Astrocyte (in vitro differentiated cells and primary cell): ENCODE measurements at places on chromosomes 1 and 21.

GRCh38 chr1:87394982-87395381 is 66.3 kb downstream of the LMO4 start:
- DNase-seq = no peak

DNA sequence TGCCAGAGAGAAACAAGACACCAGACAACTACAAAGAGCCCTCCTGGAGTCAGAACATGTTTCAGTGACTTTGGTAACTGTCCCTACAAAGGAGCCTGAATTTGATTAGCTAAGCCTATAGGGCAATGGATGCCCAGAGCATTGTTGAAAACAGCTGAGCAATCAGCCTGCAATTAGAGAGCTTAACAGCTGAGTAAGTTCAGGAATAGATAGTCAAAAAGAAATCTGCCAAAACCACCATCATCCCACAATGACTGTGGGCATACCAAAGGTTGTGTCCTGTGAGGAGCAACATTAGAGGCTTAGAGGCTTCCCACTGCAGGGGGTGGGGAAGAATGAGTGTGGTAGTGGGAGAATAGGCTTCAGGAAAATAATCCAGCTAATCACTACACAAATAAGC is 32.1 kb downstream of the SH3BP5L start:
- DNase-seq = no peak

DNA sequence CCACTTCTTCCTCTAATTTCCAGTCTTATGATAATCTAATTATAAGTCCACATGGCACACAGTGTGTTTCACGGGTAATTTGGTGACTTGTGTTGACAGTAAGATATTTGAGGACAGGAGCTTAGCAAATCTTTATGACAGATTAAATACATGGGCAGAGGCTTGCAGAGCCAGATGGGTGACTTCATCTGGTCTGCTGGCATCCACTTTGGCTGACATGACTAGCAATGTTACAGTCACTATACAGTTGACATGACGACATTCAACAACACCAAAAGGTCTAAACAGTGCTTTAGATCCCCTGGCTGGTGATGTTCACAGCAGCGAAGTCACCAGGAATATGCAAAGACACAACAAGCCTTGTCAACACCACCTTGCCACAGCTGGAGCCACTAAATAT is 147.2 kb downstream of the ETS2 start:
- DNase-seq = no peak

GRCh38 chr1:84615790-84616189 is 41.5 kb upstream of the CTBS start:
- no peak for DNase-seq

DNA sequence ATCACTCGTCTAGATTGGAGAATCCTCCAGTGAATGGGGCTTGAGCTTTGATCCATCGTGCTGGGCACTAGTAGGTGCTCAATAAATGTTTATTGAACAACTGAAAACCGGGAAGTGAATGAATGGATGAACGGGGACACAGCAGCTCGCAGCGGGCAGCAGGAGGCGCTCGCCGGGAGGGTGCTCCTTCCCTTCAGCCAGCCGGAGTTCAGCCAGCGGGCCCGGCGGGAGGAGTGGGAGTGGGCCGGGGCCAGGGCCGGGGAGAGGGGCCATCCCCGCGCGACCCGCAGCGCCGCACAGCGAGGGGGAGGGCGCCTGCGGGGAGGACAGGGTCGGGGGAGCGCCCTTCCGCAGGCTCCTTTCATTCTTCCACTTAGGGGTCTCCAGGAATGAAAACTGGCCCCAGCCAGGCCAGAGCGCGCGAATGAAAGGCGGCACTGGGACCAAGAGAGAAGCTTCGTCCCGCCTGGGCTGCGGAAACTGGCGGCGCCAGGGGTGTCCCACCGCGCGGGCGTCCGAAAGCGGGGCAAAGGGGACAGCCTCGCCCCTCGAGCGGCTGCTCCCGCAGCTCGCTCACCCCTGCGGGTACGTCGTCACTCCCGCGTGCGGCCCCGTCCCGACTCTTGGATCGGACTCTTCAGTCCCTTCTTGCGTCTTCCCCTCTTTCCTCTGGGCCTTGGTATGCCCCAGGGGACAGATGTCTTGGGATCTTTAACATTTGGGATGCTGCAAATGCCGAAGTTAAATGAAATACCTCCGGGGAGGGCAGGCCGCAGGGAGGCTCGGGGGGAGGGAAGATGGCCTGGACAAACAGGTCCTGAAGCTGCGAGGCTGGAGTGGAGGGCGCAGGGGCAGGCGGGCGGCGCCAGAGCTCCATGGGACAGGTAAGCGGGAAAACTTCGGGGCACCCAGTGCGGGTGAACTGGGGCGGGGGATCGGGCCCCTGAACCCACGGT is 3.6 kb upstream of the INAVA start:
- peak; percentile 27 for DNase-seq

GRCh38 chr1:8396786-8397406 is 79.0 kb downstream of the SLC45A1 start:
- peak; percentile 100 for DNase-seq

GRCh38 chr1:67440339-67440738 is 10.1 kb upstream of the SERBP1 start:
- no peak for DNase-seq

GRCh38 chr1:116824631-116825206 is 70.5 kb downstream of the CD2 start:
- DNase-seq = no peak

DNA sequence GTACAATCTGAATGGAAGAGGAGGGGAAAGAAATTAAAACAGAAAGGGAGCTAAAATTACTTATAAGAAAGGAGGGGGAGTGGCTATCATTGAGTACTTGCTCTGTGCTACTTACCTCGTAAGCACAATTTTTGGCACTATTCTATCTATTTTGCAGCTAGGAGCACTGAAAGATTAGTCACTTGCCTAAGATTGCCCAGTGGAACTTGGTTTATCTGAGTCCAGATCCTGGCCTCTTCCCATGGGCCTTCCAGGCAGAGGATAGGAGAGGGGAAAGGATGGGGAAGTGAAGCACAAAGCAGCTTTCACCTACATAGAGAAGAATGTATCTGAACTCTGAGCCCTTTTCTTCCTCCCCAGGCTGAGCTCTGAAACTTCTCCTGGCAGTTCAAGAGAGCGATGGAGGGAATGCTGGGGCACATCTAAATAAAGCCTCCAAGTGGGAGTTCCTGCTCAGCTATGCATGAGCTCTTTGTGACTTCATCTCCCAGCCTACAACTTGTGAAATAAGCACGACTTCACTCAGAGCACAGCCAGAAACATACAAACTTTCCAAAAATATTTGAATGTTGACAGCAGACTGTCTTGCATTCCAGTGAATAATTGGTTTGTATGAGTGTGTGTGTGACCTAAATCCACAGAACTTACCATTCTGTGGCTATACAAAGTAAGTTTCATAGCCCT is 29.4 kb downstream of the HMGB4 start:
- DNase-seq = peak; percentile 84

DNA sequence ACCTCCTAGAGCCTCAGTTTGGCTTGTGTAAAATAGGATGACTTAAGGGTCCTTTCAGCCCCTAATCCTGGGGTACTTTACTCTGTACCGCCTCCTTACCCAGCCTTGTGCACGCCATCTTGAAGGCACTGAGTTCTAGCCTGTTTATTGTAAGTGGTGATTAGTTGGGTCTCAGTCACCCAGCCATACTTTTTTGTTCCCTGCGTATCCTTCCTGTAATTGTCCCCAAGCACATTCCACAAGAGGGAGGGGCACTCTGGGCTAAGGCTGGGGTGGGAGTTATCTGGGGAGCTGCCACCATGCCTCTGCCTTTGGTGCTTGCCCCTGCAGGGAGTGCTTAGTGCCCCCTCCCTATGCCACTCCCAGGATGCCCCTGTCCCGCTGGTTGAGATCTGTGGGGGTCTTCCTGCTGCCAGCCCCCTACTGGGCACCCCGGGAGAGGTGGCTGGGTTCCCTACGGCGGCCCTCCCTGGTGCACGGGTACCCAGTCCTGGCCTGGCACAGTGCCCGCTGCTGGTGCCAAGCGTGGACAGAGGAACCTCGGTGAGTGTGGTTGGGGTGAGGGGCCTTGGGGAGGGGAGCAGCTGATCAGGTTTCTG is 856 bp downstream of the FDPS start:
- no peak for DNase-seq

DNA sequence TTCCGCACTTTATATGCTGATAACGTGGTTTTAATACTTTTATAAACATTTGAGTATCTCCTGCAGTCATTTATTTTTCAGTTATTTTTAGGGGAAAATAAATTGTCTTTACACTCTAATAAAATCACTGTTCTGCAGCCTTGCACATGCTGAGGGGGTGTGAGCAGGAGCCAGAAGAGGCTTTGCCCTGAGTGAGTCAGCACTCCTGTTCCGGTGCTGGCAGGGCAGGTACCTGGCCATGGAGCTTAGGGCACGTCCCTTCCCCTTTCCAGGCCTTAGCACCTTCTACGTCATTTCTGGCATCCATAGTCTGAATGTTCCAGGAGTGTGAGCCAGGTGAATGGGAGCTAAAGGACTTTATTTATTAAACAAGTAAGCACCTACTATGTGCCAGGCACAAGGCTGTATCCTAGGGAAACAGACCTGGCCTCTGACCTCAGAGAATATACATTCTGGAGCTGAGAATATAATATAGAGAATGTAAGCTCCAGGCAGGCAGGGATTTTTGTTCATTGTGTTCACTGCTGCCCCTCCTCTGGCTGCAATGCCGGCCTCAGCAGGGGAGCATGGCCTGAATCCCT is 402.9 kb downstream of the PTPRU start:
- no peak for DNase-seq

DNA sequence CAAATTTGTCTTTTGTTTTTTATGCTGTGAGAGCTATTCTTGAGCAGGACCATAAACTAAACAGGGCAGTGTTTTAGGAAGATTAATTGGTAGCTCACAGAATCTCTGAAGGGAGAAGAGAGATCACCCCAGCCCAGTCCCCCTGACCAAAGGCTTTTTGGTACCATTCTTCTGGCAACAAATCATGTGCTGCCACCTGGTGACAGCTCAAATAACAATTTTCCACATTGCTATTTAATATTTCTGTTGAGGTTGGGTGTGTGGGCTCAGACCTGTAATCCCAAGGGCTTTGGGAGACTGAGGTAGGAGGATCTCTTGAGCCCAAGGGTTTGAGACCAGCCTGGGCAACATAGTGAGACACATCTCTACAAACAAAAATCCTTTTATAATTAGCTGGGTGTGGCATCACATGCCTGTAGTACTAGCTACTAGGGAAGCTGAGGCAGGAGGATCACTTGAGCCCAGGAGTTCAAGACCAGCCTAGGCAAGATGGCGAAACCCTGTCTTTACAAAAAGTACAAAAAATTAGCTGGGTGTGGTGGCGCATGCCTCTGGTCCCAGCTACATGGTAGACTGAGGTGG is 2.2 kb upstream of the TESK2 start:
- no peak for DNase-seq

DNA sequence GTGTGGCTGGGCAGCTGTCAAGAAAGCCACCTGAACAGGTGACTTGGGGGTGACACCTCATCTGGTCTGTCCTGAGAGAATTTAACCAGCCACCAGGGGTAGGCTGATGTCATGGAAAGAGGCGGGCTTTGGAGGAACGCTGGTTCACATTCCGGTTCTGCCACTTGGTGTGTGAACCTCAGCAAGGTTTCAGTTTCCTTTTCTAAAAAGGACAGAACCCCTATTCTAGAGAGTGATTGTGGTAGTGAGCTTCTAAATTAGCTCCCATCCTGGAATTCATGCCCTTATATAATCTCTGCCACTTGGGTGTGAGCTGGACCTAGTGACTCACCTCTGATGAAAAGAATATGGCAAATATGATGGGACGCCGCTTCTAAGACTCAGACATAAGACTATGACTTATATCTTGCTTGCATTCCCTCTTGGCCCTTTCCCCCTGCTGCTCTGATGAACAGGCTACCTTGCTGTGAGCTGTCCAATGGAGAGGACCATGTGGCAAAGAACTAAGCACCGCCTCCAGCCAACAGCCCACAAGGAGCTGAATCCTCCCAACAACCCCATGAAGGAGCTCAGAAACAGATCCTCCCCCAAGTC is 332.1 kb downstream of the RRAGC start:
- DNase-seq = no peak

DNA sequence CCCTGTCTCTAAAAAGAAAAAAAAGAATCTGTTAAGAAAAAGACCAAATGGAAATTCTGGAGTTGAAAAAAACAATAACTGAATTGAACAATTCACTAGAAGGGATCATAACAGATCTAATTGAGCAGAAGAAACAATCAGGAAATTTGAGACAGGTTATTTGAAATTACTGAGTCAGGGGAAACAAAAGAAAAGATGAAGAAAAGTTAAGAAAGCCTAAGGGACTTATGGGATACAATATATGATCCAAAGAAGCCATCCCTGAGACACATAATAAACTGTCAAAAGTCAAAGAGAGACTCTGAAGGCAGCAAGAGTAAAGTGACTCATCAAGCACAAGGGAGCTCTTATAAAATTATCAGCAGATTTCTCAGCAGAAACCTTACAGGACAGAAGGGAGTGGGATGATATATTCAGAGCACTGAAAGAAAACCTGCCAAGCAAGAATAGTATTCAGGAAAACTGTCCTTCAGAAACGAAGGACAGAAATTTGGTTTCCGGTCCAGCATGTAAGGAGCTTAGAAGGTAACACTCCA is 44.5 kb downstream of the SLC2A1 start:
- DNase-seq = no peak

GRCh38 chr1:224700918-224701531 is 84.9 kb downstream of the CNIH3 start:
- no peak for DNase-seq

DNA sequence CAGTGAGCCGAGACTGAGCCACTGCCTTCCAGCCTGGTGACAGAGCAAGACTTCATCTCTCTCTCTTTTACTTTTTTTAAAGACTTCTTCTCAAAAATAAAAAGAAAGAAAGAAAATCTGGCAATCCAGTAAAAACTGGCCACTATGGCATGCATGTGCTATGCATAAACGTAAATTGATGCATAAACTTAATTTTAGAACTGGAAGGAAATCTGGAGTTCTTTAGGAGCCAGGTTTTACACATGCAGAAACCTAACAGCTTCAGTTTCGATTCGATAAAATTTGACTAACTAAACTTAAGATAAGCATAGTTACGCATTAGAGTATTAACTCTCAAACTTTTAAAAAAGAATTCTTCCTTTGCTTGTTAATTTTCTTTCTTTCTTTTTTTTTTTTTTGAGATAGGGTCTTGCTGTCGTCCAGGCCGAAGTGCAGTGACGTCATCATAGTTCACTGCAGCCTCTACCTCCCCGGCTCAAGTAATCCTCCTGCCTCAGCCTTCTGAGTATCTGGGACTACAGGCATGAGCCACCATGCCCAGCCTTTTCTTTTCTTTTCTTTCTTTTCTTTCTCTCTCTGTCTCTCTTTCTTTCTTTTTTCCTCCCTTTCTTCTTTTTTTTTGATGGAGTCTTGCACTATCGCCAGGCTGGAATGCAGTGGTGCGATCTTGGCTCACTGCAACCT is 11.9 kb upstream of the LGALS8 start:
- no peak for DNase-seq

DNA sequence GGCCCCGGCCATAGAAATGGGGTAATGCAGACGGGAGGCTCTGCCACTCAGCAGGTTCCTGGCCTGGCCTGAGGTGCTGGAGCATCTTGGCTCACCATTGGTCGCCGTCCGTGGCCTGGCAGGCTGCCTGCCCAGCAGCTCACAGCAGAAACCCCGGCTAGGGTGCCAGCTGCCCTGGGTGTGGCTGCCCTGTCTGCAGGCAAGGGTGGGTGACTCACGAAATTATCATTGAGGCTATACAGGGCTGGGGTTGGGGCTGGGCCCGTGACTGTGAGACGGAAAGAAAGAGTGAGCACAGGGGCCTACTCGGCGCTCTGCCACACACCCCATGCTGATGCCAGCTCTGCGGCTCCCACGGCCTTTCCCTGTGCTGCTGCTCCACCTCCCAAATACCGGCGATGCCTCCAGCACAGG is 8.0 kb upstream of the PKP1 start:
- peak; percentile 80 for DNase-seq
